CD8-positive, alpha-beta T cell (primary cell): ENCODE measurements at places on chromosomes 3 and 15.
A peak's percentile ranks its signal among the peaks of the same experiment; 100 is the strongest.

DNA sequence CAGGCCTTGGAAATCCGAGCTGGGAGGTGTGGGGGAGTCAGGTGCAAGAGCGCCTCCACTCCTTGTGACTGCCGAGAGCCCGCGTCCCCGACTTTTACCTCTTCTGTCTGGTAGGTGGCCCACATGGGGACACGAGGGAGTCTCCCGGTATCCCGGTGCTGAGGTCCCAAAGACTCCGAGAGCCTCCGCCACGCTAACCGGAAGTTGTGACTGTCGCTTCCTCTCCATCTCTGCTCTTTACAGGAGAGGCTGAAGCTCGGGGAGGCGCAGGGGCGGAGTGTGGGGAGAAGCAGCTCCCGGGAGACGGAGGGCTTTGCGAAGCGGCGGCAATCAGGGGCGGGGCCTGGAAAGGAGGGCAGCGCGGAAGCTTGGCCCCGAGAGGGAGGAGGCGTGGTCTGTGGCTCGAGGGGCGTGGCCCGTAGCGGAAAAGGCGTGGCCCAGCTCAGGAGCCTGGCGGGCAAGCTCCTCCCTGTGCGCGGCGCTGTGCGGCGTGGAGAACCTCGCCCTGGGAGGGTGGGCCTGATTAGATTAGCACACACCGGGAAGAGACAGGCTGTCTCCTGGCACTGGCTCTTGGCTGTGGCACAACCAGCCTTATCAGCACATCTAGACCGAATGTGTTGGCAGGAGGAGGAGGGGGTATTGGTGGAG, 143.9 kb downstream of the GABRB3 start:
- DNase-seq: no peak

DNA sequence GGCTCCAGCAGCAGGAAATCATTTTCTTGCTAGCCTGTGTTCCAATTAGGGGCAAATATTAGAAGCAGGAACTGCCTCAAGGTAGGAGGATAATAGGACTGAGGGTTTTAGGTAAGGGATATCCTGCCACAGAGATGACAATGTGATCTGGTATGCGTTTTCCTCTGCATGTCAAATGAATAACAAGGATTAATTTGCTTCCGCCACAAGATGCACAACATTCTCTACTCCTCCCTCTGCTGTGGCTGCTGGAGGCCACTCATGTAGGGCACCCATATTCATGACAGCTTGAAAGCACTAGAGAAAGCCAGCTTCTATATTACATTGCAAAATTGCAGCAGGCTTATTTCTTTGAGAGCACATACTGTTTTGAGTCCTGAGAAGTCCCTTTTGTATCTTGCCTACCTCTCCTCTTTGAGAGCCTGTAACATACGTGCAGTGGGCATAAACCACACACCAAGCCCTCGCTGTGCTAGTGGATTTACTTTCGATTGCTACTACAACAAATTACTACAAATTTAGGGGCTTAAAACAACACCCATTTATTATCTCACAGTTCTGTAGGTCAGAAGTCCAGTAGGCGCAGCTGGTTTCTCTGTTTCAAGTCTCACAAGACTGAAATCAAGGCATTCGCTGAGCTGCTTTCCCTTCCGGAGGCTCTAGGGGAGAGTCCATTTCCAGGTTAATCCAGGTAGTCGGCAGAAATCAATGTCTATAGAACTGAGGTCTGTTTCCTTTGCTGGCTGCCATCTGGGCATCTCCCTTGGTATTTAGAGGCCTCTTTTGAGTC, 5.9 kb upstream of the CD47 start:
- peak; percentile 29 for DNase-seq

- DNase-seq: no peak
Observed at GRCh38 chr3:4421121-4421520, 45.9 kb downstream of the SUMF1 start.

DNA sequence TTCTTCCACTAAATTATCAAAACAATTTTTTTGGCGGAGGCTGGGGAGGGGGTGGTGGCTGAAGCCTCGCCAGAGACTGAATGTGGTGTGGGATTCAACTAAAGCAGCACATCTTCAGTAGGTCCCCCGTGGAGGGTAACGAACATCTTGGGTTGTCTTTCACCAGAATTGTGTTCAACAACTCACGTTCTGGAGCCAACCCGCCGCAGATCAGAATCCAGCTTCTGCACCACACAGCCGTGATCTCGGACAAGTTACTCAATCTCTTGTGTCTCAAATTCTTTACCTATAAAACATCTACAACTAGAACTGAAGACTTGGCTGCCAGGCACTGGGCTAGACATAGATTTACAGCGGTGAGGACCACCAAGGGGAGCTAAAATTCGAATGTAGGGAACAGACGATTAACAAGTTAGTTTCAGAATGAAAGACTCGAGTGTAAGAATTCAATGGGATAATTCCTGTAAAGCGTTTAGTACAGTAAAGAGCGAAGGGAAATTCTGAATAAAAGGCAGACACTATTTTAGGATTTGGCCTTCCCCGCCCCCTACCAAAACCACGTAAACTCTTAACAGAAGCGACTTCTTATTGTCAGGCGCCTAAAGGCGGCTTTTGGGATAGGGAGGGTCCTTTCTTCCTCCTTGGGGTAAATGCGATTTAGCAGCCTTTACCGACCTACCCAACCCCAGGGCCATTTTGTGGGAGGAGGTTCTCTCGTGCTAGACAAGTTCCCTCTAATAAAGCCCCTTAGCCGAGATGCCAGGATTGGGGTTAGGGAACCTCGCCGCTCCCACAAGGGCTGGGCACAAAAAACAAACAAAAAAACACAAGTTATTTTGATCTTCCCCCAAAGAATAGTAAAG, 697 bp upstream of the RAB5A start:
- DNase-seq: peak; percentile 32

- DNase-seq: no peak
Observed at GRCh38 chr3:51275111-51275805, 109.8 kb upstream of the MANF start.

GRCh38 chr3:167983583-167983982, 112.1 kb downstream of the GOLIM4 start:
- DNase-seq: no peak

DNA sequence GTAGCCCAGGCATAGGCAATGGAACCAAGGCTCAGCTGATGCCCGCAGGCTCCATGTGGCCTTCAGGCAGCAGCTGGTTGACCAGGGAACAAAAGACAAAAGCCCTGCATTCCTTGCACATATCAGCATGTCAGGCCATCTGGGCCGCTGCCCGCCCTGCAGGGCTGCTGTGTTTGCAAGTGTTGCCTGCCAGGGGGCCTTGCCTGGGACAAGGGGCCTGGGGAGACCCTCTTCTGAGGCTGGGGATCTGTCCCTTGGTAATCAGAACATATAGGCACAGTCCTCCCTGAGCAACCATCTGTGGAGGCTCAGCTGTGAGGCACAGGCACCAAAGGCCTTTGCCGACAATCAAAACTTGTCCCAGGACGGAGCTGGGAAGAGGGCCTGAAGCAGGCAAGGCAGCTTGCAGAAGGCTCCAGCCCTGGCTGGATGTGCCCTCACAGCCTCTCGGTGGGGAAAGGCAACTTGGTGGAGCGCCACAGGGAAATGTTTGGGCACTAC, 138.2 kb downstream of the TPRA1 start:
- DNase-seq: no peak

GRCh38 chr15:31590609-31591008, 264.0 kb downstream of the KLF13 start:
- DNase-seq: no peak

GRCh38 chr15:69217381-69217780, 56.9 kb downstream of the GLCE start:
- no peak for DNase-seq

DNA sequence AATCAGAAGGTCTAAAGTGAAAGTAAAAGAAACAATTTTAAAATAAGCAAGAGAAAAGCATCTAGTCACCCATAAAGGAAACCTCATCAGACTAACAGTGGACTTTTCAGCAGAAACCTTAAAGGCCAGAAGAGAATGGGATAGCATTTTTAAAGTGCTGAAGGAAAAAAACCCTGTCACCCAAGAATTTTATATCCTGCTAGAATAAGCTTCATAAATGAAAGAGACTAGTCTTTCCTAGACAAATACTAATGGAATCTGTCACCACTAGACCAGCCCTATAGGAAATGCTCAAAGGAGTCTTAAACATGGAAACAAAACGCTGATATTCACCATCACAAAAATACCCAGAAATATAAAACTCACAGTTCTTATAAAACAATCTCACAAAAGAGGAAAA, 46.9 kb downstream of the TAMM41 start:
- no peak for DNase-seq

DNA sequence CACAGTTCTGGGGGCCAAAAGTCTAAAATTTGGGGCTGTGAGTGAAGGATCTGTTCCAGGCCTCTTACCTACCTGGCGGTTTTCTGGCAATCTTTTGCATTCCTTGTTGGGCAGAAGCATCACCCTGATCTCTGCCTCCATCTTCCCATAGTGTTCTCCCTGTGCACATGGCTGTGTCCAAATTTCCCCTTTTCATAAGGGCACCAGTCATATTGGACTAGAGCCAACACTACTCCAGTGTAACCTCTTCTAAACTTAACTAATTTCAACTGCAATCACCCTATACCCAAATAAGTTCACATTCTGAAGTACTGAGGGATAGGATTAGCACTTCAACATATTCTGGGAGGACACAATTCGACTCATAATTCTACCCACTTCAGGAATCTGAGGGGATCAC, 85.0 kb downstream of the CCNL1 start:
- no peak for DNase-seq

- DNase-seq: no peak
Observed at GRCh38 chr3:120245386-120245785, 39.6 kb downstream of the GPR156 start.

DNA sequence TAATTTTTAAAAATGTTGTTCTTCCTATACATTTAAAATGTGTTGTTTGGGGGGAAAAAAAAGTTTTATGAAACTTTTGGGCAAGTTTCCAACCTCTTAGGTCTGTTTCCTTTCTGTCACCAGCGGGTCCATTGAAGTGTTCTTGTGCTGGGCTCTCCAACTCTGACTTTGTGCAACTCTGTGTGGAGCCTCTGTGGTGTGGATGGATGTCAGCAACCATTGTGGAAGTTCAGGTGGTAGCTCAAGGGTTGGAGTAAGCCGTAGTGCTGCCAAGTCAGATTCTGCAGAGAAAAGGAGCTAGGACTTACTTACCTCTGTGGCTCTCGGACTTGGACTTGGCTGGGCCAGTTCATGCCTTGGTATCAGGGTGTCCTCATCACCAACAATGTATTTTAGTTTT, 22.4 kb downstream of the ARID3B start:
- no peak for DNase-seq

GRCh38 chr15:51375966-51376640, 34.6 kb downstream of the GLDN start:
- no peak for DNase-seq

- DNase-seq: no peak
Observed at GRCh38 chr3:32551087-32551486, 19.6 kb downstream of the DYNC1LI1 start.

DNA sequence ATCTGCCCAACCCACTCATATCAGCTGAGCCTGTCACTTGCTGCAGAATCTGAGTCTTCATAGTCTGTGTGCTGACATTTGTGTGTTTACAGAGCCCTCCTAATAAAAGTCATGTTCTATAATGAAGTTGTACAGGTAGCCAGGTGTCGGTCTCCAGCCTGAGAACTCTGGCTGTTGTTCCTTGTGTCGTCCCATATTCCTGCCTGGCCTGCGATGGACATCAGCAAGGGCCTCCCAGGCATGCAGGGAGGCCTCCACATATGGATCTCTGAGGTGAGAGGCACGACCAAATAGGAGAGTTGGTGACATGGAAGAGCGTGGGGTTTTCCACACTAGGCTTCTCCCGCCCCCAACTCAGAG, 2.9 kb downstream of the VILL start:
- DNase-seq: no peak

- no peak for DNase-seq
Observed at GRCh38 chr3:139601191-139601961, 61.8 kb upstream of the RBP1 start.

DNA sequence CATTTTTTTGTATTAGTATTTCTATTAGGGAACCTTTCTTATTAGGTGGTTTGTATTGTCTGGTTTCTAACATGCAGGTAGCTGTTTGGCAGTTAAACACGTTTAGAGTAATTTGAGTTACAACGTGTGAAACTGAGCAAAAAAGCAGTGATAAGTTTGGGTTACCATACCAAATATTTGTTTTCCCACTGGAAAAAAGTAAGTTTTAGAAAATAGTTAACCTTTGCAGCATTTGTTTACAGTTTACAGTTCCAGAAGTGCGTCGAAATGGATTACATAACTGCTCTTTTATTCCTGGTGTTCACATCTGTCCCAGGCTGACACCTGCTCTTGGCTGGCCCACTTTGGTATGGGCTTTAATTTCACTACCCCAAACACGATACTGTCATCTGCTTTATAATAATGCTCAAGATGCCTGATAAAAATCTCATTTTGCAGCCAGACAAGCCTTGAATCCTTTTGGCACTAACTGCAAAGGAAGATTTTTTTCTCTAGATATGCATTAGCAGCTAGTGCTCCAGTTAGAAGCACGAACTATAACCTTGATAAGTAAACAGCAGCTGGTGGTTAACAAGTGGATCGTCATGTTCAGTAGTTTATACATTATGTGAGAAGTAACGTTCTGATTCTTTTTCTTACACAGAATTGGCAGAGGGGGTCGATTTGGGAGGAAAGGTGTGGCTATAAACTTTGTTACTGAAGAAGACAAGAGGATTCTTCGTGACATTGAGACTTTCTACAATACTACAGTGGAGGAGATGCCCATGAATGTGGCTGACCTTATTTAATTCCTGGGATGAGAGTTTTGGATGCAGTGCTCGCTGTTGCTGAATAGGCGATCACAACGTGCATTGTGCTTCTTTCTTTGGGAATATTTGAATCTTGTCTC, 5.3 kb downstream of the EIF4A2 start:
- DNase-seq: no peak

- DNase-seq: no peak
Observed at GRCh38 chr3:188683032-188683521, 488.7 kb upstream of the TPRG1 start.

- DNase-seq: peak; percentile 13
Observed at GRCh38 chr3:100761211-100761942, 52.1 kb downstream of the TFG start.

- DNase-seq: no peak
Observed at GRCh38 chr15:33242669-33243191, 48.2 kb upstream of the FMN1 start.

- DNase-seq: no peak
Observed at GRCh38 chr3:42664438-42664803, 10.9 kb downstream of the ZBTB47 start.

GRCh38 chr3:21790466-21790865, 39.5 kb upstream of the ZNF385D start:
- no peak for DNase-seq

GRCh38 chr15:40336744-40337122, 4.0 kb downstream of the CCDC9B start:
- DNase-seq: no peak

- DNase-seq: no peak
Observed at GRCh38 chr15:40927495-40927872, 1.7 kb upstream of the DLL4 start.
